ENCODE measurements at places on chromosomes 5 and 9.

GRCh38 chr9:116087751-116088194 lies 65.8 kb upstream of the PAPPA start:
- no peak for DNase-seq

- DNase-seq: no peak
Measured at GRCh38 chr9:104108315-104108714, 14.2 kb downstream of the SMC2 start.

DNA sequence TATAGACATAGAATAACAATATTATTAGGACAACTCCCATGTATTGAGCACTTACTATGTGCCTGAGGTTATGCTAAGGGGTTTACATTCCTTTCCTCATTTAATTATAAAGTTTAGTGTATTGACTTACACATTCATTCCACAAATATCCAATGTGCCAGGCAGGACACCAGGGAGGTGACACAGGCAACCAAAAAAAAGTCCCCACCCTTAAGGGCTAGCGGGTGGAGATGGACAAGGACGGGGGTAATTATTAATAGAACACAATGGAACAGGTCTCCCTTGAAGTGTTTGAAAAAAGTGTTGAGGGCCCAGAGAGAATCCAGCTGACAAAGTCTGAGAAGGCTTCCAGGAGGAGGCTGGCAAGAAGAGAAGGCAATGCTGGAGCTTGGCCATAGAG lies 5.7 kb downstream of the TBC1D2 start:
- DNase-seq: no peak

DNA sequence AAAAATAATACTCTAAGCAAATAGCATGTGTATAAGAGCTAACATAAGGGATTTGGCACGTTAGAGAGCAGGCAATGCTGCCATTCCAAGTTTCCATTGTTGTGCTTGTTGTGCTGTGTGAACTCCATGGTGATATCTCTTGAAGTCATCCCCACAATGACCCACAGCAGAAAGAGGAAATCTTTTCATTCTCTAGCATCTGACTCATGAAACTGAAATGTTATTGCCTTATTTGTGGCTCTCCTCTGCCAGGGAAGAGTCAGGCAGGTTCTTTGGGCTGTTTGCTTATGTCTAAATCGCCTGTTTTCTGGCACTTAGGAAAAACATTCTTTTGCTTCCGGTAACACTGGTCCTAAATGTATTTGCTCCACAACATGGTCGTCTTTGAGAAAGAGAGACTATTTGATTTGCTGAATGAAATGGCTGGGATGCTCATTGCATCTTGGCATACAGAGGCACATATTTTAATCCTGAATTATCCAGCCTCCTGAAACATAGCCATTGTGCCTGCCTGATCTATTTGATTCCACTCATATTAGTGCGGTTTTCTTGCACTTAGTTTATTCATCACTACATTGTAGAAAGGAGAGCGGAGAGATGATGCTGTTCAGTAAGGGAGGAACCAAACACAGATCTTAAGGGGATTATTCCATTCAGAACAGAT lies 188.8 kb downstream of the CSNK1G3 start:
- no peak for DNase-seq

GRCh38 chr9:33151007-33151557 lies 16.1 kb downstream of the B4GALT1 start:
- no peak for DNase-seq

GRCh38 chr9:127389381-127390247 lies 7.4 kb upstream of the SLC2A8 start:
- no peak for DNase-seq

GRCh38 chr9:21331676-21332402 lies 3.4 kb downstream of the KLHL9 start:
- no peak for DNase-seq

GRCh38 chr5:13567819-13568218 lies 376.7 kb downstream of the DNAH5 start:
- no peak for DNase-seq

DNA sequence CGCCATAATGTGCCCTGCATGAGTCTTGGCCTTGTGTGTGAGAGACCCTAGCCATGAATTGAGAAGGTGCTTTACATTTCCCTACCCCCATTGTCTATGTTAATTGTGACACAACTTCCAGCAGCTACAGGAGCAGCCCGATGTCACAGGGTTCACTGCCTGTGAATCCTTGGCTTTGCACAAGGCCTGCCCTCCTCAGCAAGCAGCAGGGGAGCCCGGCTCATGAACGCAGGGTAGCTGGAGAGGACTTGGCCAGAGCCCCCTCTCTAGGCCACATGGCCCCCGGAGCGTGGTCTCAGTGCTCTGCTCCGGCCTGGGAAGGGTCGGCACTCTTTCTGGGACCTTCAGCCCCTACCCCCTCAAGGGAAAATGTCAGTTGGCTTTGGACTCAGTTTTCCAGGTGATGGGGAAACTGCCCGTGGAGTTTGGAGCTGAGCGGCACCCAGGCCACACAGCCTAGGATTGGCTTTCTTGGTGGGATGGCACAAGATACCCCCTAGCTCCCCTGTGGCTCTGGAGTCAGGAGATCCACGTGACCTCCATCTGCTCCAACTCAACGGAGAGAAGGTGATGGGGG lies 160.8 kb downstream of the DAB2IP start:
- DNase-seq: no peak

GRCh38 chr5:124858612-124859011 lies 112.2 kb upstream of the ZNF608 start:
- no peak for DNase-seq

DNA sequence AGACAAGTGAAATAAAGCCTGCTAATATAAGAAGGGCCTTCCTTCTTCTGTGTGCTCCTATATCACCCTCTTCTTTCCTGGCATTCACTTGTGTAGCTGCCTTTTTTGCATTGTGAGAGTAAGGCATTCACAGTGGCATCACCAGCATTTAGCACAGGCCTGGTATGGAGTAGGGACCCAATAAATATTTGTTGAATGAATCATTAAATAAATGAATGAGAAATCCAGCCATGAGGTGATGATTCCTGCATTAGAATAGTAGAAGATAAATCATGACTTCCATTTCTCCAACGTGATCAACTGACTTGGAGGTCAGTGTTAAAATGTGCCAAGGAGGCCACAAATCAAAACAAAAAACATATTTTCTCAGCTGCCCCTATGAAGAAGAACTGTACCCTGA lies 3.9 kb downstream of the PLPPR1 start:
- DNase-seq: no peak

DNA sequence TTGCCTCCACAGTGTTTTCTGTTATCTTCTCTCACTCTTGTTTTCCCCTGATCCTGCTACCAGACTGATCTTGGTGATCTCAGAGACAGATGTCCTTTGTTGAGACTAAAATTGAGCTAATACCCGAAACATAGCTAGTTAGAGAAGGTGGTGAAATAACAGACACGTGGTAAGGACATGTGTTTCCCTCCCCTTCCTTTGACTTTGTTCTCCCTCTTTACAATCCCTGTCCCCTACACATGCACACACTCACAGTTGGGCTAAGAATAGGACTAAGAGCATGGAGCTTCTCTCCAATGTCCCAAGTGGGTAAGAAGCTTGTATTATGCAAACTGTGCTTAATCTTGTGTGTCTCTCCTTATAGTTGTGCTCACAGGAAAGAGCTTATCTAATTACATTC lies 1603.0 kb upstream of the C9orf72 start:
- no peak for DNase-seq

- peak; percentile 5 for DNase-seq
Measured at GRCh38 chr9:100714372-100715099, 136.7 kb downstream of the CAVIN4 start.

DNA sequence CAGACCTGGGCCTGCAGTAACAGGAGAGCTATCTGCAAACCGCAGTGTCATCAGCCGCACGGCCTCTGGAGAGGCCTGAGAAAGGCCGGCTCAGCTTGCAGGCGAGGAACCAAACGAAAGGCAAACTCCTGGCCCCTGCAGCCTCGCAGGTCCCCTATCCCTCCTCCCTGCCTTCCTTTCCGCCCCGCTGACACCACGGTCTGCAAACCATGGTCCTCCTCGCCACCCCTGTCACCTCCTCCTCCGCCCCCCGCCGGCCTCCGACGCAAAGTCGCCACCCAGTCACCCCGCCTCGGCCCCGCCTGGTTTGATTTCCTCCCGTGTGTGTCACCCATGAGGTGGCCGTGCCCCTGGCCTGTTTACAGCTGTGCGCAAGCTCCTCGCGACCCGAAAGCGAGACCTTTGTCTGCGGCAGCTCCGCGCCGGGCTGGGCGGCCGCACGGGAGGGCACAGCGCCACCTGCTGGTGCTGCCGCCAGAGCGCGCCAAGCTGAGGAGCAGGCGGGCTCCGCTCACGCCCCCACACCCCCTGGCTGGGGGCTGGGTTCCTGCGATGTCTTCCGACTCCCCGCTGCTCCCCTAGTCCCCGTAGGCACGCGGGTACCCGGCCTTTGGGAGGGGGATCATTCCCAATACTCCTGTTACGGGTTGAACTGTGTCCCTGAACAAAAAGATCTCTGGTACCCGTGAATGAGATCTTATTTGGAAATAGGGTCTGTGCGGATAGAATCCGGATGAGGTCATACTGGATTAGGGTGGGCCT lies 19.4 kb downstream of the GBGT1 start:
- peak; percentile 86 for DNase-seq

DNA sequence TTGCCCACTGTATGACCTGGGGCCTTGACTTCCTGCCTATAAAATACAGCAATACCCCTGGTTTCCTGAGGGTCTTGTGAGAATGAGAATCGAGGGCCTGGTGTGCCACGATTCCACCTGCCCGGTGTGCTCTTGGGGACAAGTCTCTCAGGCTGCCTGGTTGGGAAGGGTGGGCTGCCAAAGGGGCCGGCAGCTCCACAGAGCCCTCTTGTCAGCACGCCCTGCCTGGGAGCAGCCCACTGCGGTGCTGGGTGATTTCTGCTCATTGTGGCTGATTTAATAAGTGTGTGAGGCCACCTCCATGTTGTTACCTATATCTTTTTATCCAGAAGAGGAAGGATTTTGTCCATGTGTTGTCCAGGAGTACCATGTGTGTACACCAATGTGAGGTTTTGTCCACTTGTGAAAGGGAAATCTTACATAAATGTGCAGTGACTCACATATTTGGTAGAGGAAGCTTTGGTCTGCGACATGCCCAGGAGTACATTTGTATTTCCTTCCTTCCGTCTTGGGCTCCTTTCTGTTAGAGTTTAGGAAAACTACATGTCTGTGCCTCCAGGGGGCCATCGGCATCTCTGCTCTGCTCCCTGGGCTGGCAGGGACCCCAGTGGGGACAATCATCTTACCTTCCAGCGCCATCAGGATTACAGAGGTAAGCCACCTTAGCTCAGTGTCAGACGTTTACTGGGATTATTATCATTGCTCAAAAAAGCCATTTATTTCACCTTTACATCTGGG lies 108.6 kb downstream of the PHF2 start:
- no peak for DNase-seq

- DNase-seq: no peak
Measured at GRCh38 chr9:79013715-79014610, 557.8 kb upstream of the TLE4 start.

DNA sequence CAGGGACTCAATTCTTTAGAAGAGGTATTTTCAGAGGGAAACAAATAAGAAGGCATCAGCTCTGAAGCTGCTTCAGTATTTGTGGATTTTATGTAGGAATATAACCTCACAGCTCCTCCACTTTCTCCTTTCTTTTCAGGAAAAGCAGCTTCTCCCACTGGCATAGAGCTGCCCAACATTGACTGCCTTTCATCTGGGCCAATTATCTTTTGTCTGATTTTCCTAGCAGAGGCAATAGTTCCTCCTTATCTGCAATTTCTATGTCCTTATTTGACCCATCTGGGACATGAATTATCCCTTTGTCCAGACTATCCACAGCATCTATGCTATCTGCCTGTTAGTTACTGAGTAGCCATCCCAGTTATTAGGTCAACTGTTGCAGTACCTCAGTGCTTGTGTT lies 1671.2 kb upstream of the ACO1 start:
- no peak for DNase-seq

DNA sequence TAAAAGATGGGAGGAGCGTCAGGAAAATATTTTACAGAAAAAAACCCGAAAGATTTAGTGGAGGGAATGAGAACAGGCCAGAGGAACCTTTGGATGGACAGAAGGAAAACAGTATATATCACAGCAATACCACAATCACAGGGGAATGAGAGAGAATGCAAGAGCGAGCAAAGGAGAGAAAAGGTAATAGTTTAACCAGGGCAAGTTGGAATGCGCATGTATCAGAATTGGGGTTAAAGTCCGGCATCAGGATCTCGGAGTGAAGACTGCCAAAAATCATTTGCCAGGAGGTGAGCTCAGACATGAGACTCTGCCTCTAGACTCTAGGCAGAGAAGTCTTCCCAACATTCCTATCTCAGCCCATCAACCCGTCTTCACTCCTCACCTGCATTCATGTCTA lies 36.8 kb downstream of the PCDHGC5 start:
- no peak for DNase-seq

DNA sequence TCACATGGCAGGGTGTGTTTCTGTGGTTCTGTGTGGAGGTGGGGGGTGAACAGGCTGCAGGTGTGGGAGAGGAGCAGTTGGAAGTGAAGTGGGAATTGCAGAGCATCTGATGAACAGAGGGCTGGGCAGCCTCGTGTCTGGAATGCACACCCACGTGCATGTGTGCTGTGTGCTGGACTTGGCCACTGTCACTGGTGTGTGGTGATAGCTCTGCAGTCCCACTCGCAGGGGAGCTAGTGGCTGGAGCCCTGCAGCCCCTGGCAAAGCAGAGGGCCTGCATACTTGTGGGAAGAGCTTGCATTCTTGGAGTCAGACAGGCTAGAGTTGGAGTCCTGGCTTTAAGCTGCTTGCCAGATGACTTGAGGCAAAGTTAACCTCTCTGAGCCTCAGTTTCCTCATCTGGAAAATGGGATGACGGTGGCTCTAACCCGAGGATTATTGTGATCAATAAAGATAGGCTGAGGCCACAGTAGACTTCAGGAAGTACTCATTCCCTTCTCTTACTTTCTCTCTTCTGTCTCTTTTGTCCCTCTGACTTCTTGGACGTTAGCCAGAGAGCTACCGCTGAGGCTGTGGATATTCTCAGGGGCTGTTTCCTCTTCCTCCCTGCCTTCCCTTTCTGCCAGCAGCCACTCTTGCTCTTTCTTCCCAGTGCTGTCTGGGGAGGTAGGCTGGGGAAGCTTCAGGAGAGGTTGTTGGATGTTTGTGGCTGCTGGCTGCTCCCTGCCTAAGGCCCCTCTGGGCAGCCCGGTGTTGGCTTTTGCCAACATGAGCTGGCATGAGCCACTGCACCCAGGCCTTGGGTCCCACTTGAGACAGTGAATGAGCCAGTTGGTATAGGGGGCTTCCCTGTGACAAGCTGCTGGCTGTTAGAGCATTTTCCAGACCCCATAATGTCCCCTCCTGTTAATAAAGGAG lies 18.3 kb downstream of the PSAT1 start:
- no peak for DNase-seq

GRCh38 chr9:36486933-36487481 lies 85.7 kb upstream of the MELK start:
- no peak for DNase-seq

- DNase-seq: no peak
Measured at GRCh38 chr5:58545912-58546311, 37.0 kb upstream of the RAB3C start.
